Fibroblast of skin of left quadriceps (primary cell): ENCODE measurements at places on chromosomes 3 and 15.

DNA sequence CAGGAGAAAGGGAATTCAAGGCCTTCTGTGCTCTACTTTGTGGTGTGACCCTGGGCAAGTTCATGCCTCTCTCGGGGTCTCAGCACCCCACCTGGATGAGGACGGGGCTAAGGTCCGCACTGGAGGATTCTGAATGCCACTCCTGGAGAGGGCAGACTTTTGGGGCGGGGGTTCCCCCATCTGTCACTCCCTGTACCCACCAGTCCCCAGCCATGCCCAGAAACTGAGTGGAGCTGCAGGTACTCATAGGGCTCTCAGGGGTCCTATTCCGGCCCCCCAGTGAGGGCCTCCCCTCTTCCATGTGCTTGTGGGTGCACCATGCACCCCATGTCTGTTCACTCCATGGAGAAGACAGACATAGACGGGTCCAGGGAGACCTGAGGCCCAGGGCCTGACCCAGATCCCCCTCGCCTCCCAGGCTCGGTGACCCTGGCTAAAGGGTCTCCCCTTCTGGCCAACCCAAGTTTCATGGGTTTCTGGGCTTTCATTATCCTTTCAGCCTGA lies 26.0 kb downstream of the ACSBG1 start:
- no peak for DNase-seq

DNA sequence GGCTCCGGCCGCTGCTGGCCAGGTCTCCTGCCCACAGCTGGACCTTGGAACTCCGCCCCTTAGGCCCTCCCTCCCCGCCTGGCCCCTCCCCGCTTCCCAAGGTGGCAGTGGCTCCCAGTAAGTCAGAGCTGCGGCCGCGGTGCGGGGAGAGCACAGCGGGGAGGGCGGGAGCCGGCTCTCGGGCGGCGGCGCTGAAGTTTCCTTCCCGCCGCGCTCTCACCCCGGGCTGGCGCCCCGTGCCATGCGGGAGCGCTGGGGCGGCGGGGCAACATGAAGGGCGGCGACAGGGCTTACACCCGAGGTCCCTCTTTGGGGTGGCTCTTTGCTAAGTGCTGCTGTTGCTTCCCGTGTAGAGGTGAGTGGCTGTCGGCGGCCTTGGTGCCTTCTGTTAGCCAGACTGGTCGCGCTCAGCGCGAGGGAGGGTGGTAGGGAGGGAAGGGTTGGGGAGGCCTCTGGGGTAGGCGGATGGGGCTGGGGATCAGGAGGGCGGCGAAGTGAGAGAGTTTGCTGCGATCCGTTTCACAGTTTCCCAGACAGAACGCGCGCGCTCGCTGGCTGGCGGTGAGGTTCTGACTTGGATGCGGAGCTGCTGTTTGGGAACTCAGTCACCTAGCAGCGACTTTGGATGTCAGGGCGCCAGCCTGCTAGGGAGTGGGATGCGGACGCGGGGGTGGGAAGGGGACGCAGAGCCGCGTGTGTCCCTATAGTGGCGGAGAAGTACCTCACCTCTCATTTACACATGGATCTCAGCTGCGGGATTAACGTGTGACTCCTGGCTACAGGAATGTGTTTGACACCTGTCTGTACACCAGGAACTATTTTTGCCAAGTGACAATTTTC lies 145.5 kb upstream of the UMPS start:
- no peak for DNase-seq

DNA sequence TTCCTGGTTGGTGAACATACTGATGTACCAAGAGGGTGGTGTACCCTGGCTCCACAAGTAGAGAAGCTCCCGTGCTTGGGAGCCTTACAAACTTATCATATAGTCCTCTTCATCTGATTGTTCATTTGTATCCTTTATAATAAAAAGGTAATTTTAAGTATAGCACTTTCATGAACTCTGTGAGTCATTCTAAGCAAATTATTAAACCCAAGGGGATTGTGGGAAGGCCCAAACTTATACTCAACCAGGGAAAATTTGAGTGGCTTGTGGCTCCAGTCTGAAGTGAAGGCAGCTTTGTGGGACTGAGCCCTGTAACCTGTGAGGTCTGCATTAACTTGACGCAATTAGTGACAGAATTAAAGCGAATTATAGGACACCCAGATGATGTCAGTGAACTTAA lies 29.0 kb downstream of the TTBK2 start:
- peak; percentile 10 for DNase-seq

- DNase-seq = no peak
These were observed 297.5 kb upstream of the STT3B start for GRCh38 chr3:31235062-31235700.

- DNase-seq = no peak
These were observed 79.2 kb downstream of the SRGAP3 start for GRCh38 chr3:9169956-9170850.

GRCh38 chr3:173214576-173214975 lies 73.5 kb upstream of the SPATA16 start:
- no peak for DNase-seq

DNA sequence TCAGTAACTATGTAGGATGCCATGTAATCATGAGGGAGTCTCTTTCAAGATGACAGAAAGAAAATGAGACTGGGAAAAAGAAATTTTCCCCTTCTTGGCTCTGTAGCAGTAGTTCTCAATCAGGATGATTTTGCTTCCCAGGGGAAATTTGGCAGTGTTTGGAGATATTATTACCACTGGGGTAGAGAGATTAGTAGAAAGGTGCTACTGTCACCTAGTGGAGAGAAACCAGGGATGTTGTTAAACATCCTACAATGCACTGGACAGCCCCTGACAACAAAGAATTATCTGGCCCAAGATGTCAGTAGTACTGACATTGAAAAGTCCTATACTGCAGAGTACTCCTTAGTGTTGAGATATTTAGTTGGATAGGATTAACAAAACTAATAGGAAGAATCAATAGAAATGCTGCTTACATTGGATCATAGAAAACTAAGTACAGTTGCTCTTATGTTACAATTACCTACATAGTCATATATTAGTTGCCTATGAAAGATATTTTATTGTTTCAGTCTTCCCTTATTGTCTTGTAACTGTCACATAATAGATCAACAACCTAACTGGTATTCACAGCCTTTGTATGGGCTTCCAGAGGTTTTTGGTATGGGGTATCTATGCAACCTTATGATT lies 433.3 kb downstream of the RAP2B start:
- DNase-seq = peak; percentile 35

- DNase-seq = peak; percentile 55
These were observed 29.4 kb upstream of the ATP8B4 start for GRCh38 chr15:50148362-50148963.

DNA sequence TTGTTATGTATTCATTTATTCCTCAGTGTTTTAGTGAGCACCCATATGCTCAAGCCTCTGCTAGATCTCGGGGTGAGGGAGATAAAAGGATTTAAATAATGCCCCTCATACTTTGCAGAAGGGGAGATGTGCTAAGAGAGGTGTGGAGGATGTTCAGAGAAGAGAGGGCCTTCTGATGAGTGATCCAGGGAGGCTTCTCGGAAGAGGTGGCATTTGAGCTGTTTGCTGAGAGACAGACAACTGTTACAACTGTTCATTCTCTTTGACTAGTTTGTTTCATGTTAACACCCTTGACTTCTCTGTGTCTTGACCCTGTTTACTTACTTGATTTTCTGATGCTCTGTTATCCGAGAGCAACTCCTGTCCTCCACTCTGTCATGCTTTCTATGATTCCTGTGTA lies 34.5 kb downstream of the MFSD1 start:
- DNase-seq = no peak

DNA sequence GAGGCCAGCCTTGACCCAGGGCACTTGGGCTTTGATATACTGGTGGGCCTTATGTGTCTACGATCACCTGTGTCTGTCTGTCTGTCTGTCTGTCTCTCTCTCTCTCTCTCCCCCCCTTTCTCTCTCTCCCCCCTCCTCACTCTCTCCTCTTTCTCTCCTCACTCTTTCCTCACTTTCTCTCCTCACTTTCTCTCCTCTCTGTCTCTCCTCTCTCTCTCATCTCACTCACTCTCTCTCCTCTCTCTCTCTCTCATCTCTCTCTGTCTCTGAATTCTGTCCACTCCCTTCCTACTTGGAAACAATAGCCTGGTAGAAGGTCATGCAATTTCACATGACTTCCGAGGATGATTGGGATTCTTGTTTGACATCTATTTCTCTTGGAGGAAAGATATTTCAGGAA lies 269.2 kb upstream of the CHRM5 start:
- no peak for DNase-seq

DNA sequence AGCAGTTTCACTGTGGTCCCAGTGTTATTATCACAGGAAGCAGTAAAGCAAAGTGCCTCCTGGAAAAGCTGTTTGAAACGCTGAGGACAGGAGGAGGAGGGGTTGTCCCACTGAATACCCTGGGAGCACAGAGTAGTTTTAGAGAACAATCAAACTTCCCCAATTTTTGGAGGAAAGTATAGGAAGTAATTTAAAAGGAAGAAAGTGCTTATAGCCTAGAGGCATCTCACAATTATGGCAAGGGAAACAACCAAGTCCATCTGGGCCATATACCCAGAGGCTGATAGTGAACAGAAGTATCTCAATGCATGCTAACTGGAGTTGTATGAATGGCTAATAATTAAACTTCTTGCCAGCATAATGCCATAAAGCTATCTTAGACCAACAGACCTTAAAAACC lies 137.2 kb upstream of the EPHA6 start:
- DNase-seq = no peak

GRCh38 chr15:91956026-91956723 lies 102.7 kb downstream of the SLCO3A1 start:
- DNase-seq = no peak
